Lung (tissue), 17 donors: ENCODE measurements at places on chromosomes 5 and 9.

- DNase-seq: no peak
Measured at GRCh38 chr9:107345327-107345726, 62.2 kb downstream of the RAD23B start.

DNA sequence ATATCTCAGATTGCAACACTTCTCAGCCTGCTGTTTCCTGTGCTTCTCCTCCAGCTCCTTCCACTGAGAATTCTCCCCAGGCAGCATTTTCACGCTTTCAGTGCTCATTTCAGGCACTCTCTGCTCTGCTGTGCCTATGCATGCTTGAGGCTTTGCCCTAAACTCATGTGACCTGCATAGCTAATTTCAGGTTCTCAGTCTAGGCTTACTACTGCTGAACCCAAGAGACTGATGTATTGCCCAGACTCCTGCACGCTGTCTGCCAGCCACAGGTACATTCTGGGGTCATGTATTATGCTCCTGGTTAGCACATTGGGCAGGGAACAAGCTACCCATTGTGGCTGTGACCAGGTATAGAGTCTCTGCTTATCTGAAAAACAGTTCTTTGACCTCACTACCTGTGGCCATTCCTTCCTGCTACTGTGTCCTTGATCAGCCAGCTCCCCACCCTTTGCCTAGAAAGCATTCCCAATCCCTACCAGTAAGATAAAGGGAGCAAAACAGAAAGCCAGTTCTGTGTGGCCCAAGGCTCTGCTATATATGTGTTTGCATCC is 34.7 kb downstream of the PIP5K1B start:
- DNase-seq: peak; percentile 13

DNA sequence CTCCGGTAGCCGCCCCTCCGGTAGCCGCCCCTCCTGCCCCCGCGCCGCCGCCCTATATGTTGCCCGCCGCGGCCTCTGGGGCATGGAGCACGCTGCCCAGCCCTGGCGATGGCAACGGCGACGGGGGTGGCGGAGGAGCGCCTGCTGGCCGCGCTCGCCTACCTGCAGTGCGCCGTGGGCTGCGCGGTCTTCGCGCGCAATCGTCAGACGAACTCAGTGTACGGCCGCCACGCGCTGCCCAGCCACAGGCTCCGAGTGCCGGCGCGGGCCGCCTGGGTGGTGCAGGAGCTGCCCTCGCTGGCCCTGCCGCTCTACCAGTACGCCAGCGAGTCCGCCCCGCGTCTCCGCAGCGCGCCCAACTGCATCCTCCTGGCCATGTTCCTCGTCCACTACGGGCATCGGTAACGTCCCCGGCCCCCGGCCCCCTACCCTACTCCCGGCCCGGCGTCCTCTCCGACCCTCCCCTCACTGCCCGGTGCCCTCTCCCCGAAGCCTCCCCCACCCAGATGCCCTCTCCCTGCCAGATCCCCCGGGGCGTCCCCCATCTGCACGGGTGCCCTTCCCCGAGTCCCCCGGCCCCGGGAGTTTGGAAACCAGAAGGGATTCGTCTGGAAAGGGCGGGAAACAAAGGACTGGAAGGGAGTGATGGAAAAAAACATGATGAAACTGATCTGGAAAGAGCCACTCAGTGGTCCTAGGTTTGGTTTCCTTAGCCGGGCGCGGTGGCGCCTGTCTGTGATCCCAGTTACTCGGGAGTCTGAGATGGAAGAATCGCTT is 417 bp downstream of the SRD5A1 start:
- DNase-seq: no peak

- DNase-seq: no peak
Measured at GRCh38 chr5:145743396-145744061, 91.6 kb downstream of the PRELID2 start.

DNA sequence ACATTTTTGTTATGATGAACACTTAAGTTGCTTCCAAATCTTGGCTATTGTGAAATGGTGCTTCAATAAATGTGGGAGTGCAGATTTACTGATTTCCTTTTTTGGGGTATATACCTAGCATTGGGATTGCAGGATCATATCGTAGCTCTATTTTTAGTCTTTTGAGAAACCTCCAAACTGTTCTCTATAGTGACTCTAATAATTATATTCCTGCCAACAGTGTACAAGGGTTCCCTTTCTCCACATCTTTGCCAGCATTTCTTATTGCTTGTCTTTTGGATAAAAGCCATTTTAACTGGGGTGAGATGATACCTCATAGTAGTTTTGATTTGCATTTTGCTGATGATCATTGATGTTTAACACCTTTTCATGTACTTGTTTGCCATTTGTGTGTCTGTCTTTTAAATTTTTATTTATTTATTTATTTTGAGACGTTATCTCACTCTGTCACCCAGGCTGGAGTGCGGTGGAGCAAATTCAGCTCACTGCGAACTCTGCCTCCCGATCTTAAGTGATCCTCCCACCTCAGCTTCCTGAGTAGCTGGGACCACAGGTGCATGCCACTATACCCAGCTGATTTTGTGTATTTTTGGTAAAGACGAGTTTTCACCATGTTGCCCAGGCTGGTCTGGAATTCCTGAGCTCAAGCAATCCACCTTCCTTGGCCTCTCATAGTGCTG is 59.0 kb downstream of the UNC13B start:
- DNase-seq: no peak

DNA sequence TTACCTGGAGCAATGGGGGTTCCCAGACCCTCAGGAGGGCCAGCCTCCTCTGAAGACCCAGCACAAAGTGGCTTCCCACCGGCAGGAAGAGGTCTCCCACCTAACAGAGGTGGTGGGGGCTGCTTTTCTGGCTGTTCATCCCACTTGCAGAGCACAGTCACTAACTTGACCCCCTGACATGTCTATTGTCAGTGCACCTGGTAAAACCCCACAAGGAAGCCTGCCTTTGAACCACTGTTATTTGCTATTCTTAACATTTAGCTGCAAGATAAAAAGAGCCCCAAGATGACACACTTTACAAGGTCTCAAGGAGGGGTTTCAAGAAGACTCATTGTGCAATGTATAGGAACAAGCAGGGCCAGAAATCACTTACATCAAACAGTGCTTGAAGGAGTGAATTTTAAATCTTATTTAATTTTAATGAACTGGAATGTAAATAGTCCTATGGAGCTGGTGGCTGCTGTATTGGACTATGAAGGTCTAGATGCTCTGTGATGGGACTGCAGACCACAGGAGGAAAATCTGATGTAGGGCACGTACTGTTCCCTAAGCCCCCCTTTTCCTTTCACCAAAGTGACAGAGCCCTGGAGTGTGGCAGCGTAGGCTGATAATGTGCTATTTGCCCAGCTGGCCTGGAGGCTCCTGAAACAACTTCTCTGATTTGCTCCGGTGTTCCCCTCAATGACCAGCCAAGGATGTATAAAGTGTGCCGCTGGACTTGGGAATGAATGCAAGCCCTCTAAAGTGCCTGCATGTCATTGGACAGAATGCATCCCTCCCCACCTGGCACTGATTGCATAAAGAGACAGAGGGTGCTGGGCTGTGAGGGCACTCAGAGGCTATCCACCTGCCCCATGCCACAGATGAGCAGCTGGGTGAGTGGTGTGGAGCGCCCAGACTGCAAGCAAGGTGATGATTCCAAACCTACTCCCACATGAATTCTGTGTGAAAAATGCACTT is 80.2 kb downstream of the PTPN3 start:
- no peak for DNase-seq

- no peak for DNase-seq
Measured at GRCh38 chr9:69885474-69885929, 64.9 kb downstream of the CFAP95 start.

DNA sequence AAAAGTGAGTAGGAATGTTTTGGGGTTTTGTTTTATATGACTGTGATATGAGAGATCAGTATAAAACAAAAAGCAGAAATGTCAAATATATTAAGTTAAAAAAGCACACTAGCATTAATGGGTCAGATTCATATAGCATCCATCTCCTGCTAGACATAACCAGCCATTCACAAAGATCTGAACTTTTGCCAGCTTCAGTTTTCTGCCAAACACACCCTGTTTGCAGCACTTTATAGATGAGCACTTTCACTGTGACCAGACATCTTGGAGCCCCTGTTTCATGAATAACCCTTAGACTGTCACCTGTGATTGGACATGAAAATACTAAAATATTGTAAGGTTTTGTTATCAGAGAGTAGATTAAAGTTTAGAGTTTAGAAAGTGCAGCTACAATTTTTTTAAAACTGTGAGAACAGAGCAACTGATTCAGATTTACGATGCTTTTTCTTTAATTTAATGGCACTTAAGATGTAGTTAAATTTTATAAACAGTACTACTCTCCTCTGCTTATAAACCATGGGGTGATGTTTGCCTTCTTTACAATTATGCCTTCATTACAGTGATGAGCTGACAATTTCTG is 142.6 kb downstream of the KCTD16 start:
- DNase-seq: no peak

- DNase-seq: no peak
Measured at GRCh38 chr9:76552181-76552580, 93.2 kb downstream of the GCNT1 start.

- no peak for DNase-seq
Measured at GRCh38 chr5:144191998-144192397, 21.3 kb downstream of the KCTD16 start.

GRCh38 chr5:102924963-102925362 is 169.9 kb downstream of the PAM start:
- no peak for DNase-seq

GRCh38 chr9:99016681-99017387 is 73.1 kb downstream of the COL15A1 start:
- no peak for DNase-seq

DNA sequence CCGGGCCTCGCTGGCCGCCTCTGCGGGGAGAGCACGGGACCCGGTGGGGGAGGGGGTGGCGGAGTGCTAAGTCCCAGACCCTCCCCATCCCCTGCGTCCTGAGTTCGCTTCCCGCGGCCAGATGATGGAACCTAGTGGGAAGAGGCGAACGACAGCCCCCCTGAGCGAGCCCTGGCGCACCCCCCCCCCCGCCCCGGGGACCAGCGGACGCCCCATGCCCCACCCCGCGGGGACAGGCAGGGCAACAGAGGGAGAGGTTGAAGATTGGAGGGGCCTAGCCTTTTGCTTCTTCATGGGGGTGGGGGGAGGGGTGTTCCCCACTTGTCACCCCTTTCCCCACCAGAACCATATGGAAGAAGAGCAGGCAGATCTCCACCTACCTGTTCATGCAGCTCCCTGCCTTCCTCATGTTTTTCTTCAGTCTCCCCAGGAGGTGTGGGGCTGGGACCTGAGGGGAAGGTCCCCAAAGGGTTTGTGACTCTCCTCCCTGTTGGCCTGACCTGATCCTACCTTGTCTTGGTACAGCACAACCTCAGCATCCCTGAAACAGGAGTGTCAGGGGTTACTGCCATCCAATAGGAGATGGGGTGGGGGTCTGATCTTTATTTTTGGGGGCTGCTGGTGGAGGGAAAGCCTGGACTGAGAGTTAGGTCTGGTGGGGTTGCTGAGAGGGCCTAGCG is 485 bp downstream of the FAM53C start:
- DNase-seq: no peak

- DNase-seq: no peak
Measured at GRCh38 chr9:70532716-70533115, 118.3 kb upstream of the KLF9 start.

- peak; percentile 42 for DNase-seq
Measured at GRCh38 chr9:121333950-121334773, 35.9 kb downstream of the STOM start.

DNA sequence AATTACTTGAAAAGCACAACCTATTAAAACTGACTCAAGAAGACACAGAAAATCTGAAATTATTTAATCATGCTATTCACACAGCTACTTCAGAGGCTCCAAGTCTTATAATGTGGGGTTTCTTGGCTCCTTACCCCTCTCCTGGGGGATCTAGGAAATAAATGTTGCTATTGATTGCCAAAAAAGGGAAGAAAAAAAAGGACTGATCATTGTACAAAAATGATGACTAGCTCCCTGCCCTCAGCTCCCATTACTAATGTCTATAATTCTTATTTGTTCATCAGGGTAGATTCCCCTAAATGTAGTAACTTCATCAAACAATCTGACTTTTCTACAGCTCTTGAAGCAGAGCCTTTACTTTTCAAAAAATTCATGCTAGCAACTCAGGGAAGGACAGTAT is 3.3 kb upstream of the SMC5 start:
- DNase-seq: peak; percentile 24
